Stimulated activated CD8-positive, alpha-beta memory T cell treated with anti-CD3 and anti-CD28 coated beads, Interleukin-15, amount 100 ng/mL, for 48 hours (primary cell): ENCODE measurements at places on chromosomes 12 and 14.

DNA sequence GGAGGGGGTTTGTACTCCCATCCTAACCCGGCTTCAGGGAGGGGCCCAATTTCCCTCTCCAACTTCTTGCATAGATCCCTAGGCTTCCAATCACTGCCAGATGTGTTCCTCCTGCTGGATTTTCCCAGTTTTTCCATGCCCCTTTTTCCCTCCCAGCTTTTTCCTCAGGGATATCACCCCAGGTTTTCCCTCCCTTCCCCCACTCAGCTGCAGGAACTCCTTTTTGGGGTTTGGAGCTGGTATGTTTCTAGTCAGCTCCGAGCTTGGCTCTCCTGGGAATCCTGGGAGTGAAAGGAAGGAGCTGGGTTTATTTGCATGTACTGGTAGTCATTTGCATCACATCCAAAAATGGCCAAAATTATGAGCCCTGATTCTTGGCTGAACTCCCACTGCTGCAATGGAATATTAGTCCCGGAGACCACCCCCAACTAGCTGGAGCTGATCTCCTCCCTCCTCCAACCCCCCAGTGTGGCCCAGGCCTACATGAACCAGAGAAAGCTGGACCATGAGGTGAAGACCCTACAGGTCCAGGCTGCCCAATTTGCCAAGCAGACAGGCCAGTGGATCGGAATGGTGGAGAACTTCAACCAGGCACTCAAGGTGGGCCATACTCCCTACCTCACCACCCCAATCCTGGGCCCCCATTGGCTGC is 1.4 kb upstream of the RDH5 start:
- no peak for DNase-seq

- DNase-seq = no peak
These were observed 42.4 kb downstream of the CKAP4 start for GRCh38 chr12:106205208-106206069.

DNA sequence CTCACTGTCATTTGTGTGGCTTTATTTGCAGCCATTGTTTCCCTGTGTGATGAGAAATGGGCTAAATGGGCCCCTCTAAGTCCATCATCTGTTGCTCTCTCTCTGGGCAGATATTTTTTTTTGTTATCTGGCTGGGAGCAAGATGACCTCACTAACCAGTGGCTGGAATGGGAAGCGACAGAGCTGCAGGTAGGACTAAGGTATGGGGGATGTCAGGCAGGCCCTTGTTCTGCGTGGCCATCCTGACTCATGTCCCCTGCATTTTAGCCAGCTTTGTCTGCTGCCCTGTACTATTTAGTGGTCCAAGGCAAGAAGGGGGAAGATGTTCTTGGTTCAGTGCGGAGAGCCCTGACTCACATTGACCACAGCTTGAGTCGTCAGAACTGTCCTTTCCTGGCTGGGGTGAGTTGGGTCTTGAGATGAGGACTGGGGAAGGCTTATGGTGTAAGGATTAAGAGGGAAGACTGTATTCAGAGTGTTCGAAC is 1.3 kb downstream of the MARS1 start:
- no peak for DNase-seq

GRCh38 chr12:58310368-58310767 is 369.0 kb downstream of the ATP23 start:
- no peak for DNase-seq

GRCh38 chr14:55777877-55778276 is 197.9 kb downstream of the KTN1 start:
- DNase-seq = no peak

DNA sequence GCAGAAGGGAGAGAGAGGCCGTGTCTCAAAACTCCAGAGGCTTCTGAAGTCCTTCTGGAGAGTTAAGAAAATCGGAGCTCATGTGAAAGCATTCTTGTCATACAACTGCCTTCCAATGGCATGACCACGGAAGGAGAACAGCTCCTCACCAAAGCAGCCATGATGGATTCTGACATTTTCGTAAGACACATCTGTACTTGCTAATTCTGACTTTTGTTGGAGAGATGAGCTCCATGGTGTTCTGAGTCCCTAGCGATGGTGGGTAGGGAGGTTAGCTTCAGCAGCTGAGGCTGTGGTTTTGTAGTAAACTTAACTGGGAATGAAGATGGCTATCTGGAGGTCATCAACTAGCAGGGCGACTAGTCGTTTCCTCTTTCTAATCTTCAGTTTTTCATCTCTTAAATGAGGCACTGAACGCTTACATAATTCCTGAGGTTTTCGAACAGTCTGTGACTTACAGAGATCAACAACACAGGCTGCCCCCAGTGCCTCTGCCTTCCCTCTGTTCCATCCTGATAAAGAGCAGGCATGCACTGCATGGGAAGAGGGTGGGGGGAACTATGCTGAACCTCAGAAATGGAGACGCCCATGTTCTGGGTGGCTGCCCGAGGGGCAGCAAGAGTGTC is 28.6 kb upstream of the DICER1 start:
- DNase-seq = no peak

GRCh38 chr12:54954801-54955200 is 29.8 kb downstream of the TESPA1 start:
- no peak for DNase-seq

DNA sequence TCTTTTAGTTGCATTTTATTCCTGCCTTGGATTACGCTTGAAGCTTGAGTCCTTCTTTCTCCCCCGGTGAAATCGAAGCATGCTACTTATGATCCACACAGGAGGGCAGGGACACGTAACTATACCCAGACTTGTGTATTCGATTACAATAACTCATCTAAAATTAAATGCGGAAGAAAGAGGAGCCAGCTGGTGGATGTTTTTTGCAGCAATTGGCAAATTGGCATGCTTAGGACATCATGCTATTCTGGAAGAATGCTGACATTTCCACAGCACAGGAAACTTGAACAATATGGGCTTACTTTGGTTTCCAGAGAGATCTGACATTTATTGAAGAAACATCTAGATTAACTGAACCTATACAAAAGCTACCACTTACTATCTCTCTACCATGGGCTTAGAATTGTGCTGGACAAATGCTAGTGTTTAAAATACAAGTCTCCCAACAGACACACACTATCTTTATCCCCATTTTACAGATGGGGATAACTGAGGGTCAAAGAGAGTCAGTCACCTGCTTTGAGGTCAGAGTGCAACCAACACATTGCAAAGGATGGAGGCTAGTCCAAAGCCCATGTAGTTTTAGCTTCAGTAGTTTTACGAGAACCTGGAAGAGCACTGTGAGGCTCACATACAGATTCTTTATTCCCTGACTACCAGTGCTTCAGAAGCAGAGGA is 36.3 kb downstream of the LGMN start:
- DNase-seq = no peak

- DNase-seq = no peak
These were observed 10.1 kb upstream of the CEBPE start for GRCh38 chr14:23128969-23129758.

GRCh38 chr12:123941624-123942237 is 30.9 kb downstream of the CCDC92 start:
- no peak for DNase-seq
